D721Med (cell line): ENCODE measurements at places on chromosomes 5 and 9.

DNA sequence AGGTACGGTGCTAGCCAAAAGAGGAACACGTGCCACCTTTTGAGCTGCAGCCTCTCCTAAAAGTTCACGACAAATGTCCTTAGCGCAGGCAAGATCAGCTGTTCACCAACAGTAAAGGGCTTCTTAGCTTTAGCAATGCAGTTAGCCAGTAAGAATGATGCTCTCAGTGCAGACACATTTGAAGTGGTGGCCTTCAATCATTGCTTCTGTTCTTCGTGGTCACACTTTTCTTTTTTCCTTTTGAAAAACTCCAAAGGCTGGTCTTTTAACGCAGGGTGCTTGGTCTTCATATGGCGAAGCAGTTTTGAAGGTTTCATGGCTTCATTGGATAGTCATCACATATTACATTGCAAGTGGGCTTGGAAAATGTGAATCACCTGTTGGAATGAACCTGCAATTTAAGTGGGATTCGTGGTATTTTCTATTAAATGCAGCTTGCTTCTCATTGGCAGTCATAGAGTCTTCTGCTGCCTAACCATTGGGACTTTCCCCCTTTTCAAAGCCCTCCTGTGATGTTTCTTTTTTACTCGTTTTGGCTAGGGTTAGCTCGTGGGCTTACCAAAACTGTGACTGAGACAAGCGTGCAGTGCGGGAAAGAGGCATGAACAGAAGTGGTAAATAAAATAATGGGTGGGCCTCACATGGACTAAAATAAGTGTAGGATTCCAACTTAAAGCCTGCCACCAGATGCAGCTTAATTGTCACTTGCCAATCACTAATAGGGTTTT is 100.9 kb downstream of the MRPL36 start:
- no peak for DNase-seq

DNA sequence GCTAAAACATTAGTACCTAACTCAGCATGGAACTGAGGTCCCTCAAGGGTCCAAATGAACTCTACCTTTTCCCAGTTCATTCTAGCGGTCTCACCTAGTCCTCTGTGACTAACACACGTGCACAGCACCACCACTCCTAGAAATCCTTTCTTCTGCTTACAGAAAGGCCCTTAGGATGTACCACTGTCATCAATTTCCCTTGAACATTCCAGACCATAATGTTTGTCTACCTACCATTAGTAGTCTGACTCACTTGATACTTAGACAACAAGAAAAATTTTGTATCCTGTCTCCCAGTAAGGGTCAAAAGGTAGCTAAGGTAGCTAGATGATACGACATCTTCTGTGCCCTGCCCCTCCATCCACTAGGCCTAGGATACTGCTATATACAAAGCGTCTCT is 166.6 kb downstream of the TSSK1B start:
- DNase-seq = no peak

DNA sequence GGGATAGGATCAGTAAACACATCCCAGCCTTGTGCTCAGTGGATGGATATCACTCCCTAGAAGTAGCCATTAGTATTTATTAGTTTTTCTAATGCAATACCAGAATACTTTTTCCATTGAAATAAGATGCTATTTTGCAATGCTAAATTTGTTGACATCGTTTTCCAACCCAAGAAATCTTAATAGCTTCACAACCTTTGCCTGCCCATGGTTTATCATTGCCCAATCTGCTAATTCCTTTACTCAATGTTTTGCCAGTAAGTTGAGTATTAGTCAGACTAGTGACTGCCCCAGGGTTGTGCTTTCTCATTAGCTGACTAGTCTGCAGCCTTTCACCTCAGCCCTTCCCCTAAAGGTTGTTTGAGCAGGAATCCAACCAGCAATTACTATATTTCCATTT is 62.9 kb downstream of the NREP start:
- DNase-seq = no peak

- DNase-seq = no peak
Measured at GRCh38 chr5:143222287-143223231, 180.9 kb downstream of the NR3C1 start.

GRCh38 chr5:36450229-36451014 is 148.7 kb upstream of the RANBP3L start:
- DNase-seq = no peak

DNA sequence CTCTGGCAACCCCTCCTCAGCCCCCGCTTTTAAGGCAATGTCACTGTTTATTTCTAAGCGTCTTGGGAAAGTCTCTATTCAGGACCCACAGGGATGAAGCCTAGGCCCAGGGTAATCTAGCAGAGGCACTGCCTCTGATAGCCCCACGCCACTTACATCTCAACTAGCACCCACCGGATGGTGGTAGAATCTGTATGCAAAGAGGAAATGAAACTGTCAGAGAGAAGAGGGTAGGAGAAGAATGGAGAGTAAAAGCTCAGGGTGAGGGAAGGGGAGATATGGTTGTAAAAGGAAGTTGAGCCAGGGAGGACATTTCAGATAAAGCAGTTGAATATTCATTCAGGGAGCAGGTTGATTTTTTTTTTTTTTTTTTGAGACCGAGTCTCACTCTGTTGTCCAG is 3.0 kb downstream of the FRRS1L start:
- DNase-seq = no peak

DNA sequence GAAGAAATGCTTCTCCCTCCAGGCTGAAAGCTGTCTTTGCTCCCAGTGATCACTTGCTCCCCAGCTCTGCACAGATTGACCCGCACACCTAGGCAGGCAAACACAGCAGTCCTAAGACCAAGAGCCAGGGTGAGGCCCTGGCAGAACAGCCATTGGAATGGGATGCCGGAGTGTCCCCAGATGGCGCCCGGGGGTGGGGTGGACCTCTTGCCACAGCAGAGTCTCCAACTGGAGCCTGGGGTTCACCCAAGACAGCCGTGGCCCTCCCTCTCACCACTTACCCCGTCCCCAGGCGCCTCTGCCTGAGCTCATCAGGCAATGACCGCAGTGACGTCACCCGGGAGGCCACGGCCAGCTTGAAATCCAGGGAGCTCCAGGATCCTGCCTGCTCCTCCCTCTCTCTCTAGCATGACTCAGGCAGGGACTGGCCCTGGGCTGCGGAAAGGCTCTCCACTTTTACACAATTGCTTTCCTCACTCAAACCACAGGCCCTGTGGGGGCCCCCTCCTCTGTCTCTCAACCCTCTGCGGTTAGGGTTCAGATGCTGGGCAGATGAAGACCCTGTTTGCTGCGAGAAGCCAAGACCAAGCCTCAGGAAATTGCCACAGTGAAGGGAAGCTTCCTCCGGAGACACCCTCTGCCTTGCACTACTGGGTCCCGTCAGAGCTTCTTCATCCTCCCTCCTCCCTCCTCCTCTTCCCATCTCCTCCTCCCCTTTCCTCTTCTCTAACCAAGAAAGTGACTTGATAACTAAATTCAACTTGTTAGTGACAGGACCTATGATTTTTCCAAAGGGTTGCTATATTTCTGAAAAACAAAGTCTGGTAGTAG is 24.3 kb upstream of the PTGES start:
- no peak for DNase-seq

DNA sequence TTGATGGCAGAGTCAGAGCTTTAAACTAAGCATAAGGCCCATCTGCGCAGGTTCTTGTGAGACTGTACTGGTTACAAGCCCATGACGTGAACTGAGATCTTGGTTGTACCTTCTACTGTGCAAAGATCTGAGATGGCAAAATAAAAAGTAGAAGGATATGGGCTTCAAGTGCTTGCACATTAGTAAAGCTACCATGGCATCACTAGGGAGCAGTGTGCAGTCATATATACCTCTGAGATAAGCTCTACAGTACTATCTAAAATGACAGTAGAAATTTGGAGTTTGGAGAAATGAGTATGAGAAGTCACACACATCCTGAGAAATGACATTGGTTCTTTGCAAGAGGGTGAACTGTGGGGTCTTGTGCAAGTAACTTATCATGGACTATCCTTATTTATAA is 408.2 kb upstream of the PRR16 start:
- DNase-seq = no peak
